Stimulated activated naive CD4-positive, alpha-beta T cell treated with Interleukin-2 at 50 U/mL for 16 hours (primary cell): ENCODE measurements at places on chromosomes 2 and 18.

GRCh38 chr2:237456200-237456843, 30.7 kb upstream of the MLPH start:
- DNase-seq: no peak

GRCh38 chr2:209993968-209994367, 8.5 kb upstream of the RPE start:
- no peak for DNase-seq

GRCh38 chr2:85248773-85249509, 78.8 kb downstream of the TGOLN2 start:
- no peak for DNase-seq

DNA sequence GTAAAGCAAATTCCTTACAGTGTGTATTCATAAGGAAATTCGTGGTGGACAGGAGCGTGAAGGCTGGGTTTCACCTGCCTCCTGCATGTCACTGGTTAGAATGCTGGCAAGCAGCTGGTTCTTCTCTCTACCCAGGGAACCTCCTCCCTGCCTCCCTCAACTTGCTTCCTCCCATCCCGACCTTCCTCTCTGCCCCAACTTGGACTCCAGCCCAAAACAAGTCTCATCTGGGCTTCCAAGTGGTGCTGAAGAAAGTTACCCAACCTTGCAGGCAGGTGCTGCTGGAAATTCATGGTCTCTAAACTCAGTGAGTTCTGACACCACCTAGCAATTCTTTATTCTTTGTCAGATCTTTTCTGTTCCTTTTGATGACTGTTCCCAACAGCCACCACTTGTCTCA, 184.5 kb downstream of the BCL2 start:
- no peak for DNase-seq

GRCh38 chr2:159029936-159030335, 61.5 kb downstream of the TANC1 start:
- DNase-seq: no peak

DNA sequence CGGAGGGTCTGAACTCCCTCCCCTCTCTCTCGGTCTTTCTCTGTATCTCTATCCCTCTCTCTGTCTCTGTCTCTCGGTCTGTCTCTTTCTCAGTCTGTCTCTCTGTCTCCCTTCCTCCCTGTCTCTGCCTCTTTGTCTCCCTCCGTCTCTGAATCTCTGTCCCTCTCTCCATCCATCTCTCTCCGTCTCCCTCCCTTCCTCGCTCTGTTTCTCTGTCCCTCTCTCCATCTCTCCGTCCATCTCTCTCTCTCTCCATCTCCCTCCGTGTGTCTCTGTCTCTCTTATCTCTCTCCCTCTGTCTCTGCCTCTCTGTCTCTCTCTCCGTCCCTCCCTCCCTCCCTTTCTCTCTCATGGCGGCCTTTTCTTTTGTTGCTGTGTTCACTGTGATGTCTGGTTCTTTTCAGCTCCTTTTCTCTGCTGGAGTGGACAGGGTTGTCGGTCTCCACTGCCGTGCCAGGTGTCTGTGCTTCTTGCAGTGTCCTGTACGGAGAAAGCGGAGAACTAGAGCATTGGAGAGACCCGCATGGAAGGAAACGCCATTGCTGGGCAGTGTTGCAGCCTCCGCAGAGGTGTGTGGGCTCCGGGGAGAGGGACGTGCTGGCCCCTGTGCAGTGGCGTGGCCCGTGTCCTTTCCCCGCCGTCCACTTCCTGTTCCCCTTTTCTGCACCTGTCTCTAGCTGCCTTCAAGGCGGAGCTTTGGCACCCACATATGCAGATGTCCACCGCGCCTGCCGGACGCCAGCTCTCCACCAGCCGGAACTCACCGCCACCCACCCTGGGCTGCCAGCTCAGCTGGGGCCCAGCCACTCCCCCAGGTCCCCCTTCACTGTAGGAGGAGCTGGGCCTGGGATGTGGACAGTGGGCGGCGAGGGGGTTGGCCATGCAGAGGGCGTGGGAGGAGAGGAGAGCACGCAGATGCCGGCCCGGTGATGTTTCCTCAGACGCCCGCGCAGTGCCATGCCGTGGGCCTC, 113.1 kb downstream of the NFATC1 start:
- no peak for DNase-seq

DNA sequence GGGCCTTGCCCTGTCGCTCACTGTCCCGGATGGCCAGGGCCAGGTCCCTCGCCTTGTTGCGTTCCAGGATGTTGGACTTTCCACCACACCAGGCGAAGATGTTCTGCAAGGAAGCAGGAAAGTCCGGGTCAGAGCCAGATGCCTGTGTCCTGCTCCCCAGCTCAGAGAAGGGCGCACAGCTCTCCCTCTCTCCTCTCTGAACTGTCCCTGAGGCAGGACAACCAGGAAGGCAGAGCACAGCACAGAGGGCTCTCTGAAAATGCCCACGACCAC, 11.0 kb downstream of the CAPG start:
- DNase-seq: no peak

- DNase-seq: no peak
Measured at GRCh38 chr2:239678666-239679296, 278.0 kb upstream of the HDAC4 start.

- no peak for DNase-seq
Measured at GRCh38 chr18:67402543-67402942, 114.0 kb downstream of the DSEL start.
